ENCODE measurements at places on chromosomes 12 and 14.

DNA sequence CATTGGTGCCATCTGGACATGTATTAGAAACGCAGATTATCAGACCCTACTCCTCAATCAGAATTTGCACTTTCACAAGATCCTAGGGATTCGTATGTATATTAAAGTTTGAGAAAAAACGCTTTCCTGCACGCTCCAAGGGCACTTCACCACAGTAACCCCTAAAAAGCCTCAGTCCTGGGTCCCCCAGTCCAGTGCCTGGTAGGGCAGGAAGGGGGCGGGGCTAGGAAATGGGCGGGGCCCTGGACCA, 369 bp downstream of the DEPDC4 start:
- peak; percentile 89 for DNase-seq

- no peak for DNase-seq
These were observed 37.8 kb downstream of the TMX1 start for GRCh38 chr14:51277753-51278415.

GRCh38 chr14:33764876-33765650, 185.8 kb downstream of the EGLN3 start:
- DNase-seq = no peak

DNA sequence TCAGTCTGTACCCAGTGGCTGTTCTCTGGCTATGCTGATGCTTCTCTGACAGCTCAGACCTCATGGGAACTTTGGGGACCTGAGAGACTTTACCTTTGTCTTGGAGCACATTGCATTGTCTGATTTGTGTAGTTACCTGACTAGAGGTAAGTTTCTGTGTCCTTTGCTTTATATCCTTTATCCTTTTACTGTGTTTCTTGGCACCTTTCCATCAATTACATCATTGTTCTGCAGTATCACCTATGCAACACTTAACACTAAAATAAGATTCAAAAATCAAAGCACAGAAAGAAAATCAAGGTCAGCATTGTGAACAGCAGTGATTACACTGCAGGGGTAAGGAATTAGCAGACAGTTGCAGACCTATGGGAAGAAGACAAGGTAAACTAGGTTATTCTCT, 43.8 kb downstream of the SLC35F4 start:
- DNase-seq = no peak

- DNase-seq = no peak
These were observed 21.1 kb downstream of the CINP start for GRCh38 chr14:102341566-102341965.

DNA sequence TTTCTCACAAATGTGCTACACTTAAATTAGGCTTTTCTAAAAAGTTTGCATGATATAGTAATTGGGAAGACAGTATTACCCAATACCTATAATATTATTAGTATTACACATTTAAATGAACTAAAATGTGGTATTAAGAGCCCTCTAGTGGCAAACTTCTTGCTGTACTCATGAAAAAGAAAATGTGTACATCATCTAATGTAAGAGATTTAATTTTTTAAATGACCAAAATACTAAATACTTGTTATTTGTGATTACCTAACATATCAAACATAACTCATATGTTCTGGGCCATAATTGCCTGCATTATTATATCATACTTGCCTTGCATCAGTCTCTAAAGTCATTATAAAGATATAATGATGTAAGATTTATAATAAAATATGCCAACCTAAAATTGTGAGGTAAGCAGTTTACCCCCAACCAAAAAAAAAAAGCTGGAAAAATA, 64.2 kb downstream of the DNAI7 start:
- DNase-seq = peak; percentile 30

DNA sequence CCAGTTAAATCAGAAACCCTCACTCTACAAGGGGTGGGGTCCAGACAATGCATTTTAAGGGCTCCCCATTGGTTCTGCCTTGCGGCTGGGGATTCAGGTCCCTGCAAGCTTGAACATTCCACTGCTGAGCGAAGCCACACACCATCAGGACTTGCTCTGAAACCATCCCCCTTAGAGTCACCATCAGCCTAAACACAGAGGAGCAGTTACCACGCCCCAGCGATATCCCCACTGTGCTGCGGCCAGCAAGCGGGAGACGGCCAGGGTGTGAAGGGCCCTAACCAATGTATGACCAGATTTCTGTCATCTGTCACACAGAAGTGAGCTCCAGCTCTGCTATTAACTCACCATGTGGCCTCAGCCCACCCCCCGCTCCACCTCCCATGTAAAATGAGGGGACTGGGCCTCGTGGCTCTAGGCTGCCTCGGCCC, 29.7 kb downstream of the CCDC88C start:
- DNase-seq = no peak

- no peak for DNase-seq
These were observed 29.3 kb downstream of the SLC7A8 start for GRCh38 chr14:23153851-23154796.

- DNase-seq = no peak
These were observed 92.9 kb downstream of the SPTSSA start for GRCh38 chr14:34368971-34369647.

- no peak for DNase-seq
These were observed 49.2 kb downstream of the DUSP16 start for GRCh38 chr12:12513416-12514006.

- DNase-seq = peak; percentile 56
These were observed 4.6 kb downstream of the AP1G2 start for GRCh38 chr14:23562822-23563472.

GRCh38 chr14:106051796-106052195, 525.4 kb downstream of the TMEM121 start:
- DNase-seq = no peak

DNA sequence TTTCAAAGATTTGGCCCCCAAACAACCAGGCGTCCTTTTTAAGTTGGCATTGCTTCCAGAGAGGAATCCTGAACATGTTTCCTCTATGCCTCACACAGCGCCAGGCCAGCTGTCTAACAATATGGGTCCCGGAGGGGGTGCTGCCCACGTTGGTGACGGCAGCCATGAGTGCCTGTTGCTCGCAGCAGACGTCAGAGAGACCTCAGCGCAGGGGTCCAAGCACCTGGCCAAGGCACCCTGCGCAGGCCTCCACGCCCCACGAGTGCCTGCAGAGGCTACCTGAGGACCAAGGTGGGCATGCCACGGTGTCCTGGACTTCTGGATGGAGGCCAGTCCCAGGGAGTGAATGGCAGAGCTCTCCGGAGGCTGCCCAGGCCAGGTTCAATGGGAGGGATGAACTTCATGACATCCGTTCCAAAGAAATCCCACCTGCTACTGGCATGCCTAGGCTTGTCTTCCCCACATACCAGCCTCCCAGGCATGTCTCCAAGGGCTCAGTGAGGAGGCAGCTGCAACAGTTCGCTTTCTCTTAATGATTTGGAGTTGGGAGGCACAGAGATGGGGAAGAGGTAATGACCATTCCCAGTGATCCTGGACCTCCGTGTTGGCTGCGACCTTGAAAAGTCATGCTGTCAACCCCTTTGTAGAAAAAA, 11.6 kb upstream of the FOXN3 start:
- no peak for DNase-seq

DNA sequence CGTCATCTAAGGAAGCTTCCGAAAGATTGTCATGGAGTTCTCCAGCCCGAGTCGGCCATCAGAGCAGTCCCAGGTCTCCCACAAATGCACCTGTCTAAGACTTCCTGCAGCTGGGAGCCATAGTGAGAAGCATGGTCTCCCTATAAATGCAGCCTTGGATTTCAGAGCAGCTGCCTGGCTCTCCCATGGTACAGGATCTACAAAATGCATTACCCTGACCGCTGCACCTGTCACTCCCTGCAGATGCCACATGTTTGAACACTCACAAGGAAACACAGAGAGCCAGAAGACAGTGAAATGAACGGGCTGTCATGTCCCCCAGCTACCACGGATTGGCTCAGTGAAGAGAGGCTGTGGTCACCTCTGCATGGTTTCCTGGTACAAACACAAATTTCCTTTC, 702.7 kb downstream of the MED13L start:
- no peak for DNase-seq

- DNase-seq = no peak
These were observed 145.9 kb downstream of the PRKCH start for GRCh38 chr14:61467296-61467695.

DNA sequence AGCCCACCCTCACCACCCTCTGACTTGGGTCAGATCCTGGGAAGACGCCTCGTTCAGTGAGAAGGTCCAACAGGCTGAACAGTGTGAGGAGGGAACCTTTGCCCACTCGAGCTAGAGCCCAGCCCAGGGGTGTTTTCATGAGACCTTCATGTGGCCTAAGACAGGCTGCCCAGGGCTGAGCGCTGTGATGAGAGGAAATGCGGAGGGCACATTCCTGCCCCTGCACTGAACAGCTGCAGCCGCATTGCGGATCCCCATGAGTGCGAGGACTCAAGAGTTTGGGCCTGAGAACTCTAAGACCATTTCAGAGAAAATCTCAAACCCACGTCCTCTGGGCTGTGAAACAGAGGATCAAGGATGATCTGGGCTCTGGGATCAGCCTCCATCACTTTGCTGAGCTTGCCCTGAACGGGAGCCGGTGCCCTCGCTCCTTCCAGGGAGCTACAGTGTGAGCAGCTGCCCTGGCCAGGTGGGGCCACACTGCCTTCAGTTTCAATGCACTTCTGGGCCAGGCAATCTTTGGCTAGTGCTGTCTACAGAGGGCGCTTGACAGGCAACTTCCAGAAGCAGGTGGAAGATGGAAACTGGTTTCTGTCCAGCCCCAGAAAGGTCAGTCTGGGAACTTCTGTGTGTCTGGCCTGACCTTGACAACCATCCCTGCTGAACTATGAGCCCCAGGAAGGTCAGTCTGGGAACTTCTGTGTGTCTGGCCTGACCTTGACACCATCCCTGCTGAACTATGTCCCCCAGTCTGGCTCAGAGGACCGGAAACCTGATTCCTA, 43.5 kb upstream of the P2RX7 start:
- DNase-seq = no peak

GRCh38 chr12:103964805-103965204, 867 bp upstream of the TDG start:
- no peak for DNase-seq

- no peak for DNase-seq
These were observed 352.0 kb downstream of the BCAT1 start for GRCh38 chr12:24596768-24597388.

DNA sequence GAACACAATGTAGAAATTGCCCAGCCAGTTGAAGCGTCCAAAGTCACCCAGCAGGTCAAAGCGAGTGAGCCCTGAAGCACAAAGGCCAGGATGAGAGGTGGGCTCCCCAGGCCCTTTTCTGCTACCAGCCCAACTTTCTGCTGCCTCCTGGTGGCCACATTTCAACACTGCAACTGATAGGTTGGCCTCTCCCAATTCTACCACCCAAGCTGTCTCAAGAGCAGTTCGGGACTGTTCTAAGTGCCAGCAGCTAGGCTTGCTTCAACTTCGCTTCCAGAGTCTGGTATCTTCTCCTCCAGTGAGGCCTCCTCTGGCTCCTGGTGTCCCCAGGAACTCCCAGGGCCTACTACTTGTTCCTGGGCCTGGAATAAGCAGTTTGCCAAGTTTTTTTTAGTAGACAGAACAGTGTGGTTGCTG, 3.4 kb upstream of the DHH start:
- peak; percentile 58 for DNase-seq

GRCh38 chr12:62673028-62673815, 206.6 kb downstream of the MON2 start:
- DNase-seq = no peak

- DNase-seq = no peak
These were observed 717 bp upstream of the ZNF839 start for GRCh38 chr14:102318781-102319276.

- no peak for DNase-seq
These were observed 208.5 kb upstream of the DIO2 start for GRCh38 chr14:80419769-80420168.

DNA sequence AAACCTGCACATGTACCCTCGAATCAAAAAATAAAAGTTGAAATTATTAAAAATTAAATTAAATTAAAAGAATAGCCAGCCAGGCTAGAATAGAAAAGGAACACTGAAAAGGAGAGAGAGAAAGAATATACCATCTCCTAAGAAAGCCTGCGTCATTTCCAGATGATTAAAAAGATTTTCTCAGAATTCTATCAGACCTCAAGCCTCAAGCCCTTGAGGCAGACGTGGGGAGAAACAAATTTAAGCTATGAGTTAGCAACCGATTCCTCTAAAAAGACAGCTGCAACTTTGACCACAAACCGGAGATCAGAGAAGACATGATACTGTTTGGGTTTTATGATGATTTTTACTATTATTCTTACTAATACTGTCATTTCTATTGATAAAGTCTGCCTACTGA, 138.3 kb downstream of the KSR2 start:
- DNase-seq = no peak

GRCh38 chr12:69099201-69099837, 140.1 kb upstream of the CPSF6 start:
- no peak for DNase-seq

GRCh38 chr12:88391556-88391955, 188.7 kb downstream of the KITLG start:
- no peak for DNase-seq

- DNase-seq = no peak
These were observed 79.3 kb downstream of the LMO3 start for GRCh38 chr12:16526693-16527092.

- DNase-seq = no peak
These were observed 8.9 kb downstream of the HVCN1 start for GRCh38 chr12:110680032-110680431.

GRCh38 chr14:34049790-34050189, 98.9 kb upstream of the EGLN3 start:
- no peak for DNase-seq

Measured in CD4-positive, alpha-beta T cell treated with Interleukin-6 at 100 ng/mL for 8 hours (primary cell).